Ascending aorta (tissue), 2 donors: ENCODE measurements at places on chromosomes 2 and 18. TPM values are rescaled to one million over a fixed set of nuclear protein-coding genes. Genes with fewer than 3 reads are reported as not detected.

Gene GPR45
- not detected for total RNA-seq

Gene TMEFF2
- total RNA-seq: not detected

Gene KCNE4
- total RNA-seq: 18.3 TPM

Gene NT5C1B
- not detected for total RNA-seq

Gene FIGN
- 4.3 TPM for total RNA-seq

Gene DCAF17
- 22.6 TPM for total RNA-seq

Gene SLC16A14
- 15.8 TPM for total RNA-seq

Gene CGREF1
- 3.5 TPM for total RNA-seq

DNA sequence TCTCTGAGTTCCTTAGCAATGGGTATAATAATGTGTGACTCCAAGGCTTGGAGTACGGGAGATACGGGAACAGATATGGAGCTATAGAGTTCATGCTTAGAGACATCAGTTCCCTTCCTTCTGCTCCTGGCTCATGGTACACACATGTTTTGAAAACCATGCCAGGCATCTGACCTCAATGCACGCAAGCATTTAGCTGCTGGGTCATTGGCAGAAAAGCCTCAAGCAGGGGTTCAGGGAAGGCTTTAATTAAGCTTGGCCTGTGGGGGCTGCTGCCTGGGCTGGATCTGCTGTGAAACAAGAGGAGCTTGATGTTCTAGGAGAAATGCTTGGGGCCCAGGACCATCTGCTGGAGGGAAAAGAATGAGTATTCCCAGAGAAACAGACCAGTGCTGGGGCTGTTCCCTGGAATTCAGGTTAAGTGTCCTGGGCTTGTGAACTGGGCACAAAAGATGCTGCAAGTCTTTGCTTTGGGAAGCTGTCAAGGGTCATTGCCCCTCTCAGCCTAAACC is 3.2 kb downstream of the ALLC start:
- no peak for DNase-seq
- no peaks in the 10 kb centered on the region for H3K4me1 ChIP-seq
- no peak overlapping the region for H3K27ac ChIP-seq
- H3K27me3 ChIP-seq: no peaks in the 10 kb centered on the region
- H3K4me3 ChIP-seq: no peak overlapping the region

DNA sequence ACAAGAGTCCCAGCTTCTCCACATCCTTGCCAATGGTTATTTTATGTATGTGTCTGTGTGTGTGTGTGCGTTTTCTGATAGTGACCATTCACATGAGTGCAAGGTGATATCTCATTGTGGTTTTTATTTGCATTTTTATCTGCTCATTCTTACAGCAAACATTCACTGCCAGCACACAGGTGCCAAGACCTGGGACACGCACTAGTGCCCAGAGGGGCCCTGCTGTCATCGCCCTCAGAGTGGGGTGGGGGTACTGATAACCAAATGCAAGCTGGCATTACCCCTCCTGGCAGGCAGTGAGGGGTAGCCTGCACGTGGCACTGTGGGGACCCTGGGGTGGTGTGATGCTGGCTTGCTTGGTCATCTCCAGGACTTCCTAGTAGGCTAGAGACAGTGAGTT is 285.4 kb downstream of the LPIN1 start:
- H3K4me1 ChIP-seq: no peaks in the 10 kb centered on the region
- no peak overlapping the region for H3K27ac ChIP-seq
- H3K4me3 ChIP-seq: no peak overlapping the region
- no peaks in the 10 kb centered on the region for H3K27me3 ChIP-seq

DNA sequence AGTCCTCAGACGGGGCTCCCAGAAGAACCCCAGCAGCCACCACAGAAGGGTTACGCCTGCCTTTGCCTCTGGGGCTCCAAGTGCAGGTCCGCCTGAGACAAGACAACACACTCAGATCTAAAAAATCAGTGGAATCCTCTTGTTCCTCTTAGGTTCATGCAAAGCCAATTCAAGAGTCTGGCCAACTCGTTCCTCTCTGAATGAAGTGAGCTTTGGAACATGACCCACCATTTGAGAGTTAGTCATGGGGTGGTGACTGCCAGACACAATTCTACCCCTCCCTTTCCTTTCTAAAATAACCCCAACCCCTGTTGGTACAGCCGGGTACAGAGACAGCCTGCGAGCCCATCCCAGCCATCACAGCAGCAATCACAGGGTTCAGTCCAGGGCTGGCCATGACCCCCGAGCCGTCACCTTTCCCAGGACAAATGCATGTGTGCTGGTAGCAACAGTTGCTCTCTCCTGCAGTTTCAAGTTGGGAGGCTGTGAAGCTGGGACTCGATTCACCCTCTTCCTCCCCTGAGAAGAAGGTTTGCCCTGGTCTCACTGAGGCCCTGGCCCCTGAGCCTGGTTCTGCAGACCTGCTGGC is 183.1 kb upstream of the SH3BP4 start:
- no peaks in the 10 kb centered on the region for H3K36me3 ChIP-seq
- no peak for DNase-seq
- H3K27ac ChIP-seq: no peak overlapping the region
- H3K4me3 ChIP-seq: no peak overlapping the region
- no peaks in the 10 kb centered on the region for H3K27me3 ChIP-seq

- H3K4me3 ChIP-seq: no peak overlapping the region
- no peak overlapping the region for H3K27ac ChIP-seq
- H3K4me1 ChIP-seq: no peaks in the 10 kb centered on the region
- H3K36me3 ChIP-seq: no peaks in the 10 kb centered on the region
- no peak for DNase-seq
Observed at GRCh38 chr2:238528953-238529781, 102.4 kb downstream of the ASB1 start.

GRCh38 chr2:190838492-190838910 is 42.1 kb upstream of the GLS start:
- no peak overlapping the region for H3K4me3 ChIP-seq
- no peaks in the 10 kb centered on the region for H3K36me3 ChIP-seq
- H3K27ac ChIP-seq: peak overlapping the region; percentile 65
- DNase-seq: no peak
- no peaks in the 10 kb centered on the region for H3K27me3 ChIP-seq

DNA sequence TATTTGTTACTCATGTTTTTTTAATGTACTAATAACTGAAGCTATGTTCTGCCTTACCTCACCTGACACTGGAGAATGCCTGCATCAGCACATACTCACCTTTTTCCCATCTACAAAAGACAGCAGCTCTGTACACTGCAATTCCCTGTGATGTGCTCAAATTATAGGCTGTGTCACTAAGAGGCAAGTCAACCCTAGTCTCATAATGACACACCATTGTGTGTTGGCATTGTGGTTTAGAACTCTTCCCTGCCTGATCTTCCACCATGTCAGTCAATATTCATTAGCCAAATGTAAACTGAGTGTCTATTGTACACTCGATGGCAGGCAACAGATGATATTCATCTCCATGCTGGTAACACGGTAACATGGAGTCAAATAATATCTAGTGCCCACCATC is 332.1 kb upstream of the TCF4 start:
- H3K36me3 ChIP-seq: no peaks in the 10 kb centered on the region
- no peak overlapping the region for H3K4me3 ChIP-seq
- no peak overlapping the region for H3K27ac ChIP-seq
- no peak for DNase-seq

DNA sequence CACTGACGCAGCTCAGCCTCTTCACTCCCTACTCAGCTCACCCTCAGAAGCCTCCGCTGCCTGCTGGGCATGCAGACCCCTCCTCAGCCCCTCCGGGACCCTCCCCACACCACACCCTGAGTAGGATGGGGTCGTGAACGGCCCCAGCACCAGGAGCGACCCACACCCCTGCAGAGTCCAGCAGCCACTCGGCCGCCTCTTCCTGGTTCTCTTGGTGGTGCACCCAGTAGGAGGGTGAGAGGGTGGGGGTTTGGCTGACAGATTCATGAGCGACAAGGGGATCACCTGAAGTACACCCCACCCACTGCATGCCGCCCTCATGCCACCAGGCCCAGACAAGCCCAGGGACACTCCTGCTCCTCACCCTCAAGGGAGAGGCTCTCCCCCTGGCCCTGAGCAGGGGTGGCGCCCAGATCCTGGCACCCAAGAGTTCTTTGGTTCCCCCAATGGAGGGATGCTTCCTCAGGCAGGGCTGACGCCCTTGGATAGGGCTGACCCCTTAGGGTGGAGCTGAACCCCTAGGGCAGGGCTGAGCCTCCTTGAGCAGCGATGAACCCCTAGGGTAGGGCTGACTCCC is 76.6 kb upstream of the GPC1 start:
- no peak for DNase-seq
- H3K27ac ChIP-seq: no peak overlapping the region
- no peak overlapping the region for H3K4me3 ChIP-seq

DNA sequence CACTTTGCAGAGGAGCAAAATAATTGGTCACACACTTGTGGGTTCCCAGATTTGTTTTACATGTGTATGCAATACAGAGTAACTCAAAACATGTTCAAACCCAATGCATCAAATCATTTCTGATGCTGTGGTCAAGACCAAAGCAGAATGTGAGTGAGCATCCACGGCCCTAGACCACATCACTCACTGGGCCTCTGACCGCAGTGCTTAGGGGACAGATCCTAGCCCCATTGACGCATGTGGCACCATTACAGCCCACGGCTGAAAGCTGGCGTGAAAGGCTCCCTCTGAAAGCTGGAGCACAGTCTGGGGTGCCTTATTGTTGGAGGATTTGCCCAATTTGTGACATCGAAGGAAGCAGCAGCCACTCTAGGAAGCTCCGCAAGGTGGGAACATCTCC is 498.8 kb upstream of the TCF4 start:
- no peak overlapping the region for H3K27ac ChIP-seq
- H3K27me3 ChIP-seq: no peaks in the 10 kb centered on the region
- DNase-seq: no peak
- no peak overlapping the region for H3K4me3 ChIP-seq
- no peaks in the 10 kb centered on the region for H3K36me3 ChIP-seq
- H3K4me1 ChIP-seq: no peaks in the 10 kb centered on the region

DNA sequence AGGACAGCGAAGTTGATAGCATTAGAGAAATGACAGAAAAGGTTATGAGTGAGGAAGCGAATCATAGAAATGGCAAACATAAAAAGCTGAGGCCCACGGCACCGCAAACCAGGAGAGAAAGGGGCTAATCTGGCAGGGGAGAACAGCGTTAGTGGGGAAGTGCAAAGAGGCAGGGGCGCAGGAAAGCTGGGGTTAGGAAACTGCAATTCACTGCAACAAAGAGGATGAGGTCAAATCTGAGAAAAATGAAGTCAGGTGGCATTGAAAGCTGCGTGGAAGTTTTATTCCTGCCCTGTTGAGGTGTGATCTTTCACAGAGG is 653 bp upstream of the ABI2 start:
- peak overlapping the region; percentile 86 for H3K4me3 ChIP-seq
- H3K36me3 ChIP-seq: no peaks in the 10 kb centered on the region
- H3K27me3 ChIP-seq: no peaks in the 10 kb centered on the region
- peak overlapping the region; percentile 87 for H3K27ac ChIP-seq

- H3K4me1 ChIP-seq: peaks cover 8% of the 10 kb centered on the region
- H3K27ac ChIP-seq: peak within 1 kb of the TSS; percentile 70
- peak; percentile 32 for DNase-seq
- no peaks in the 10 kb centered on the region for H3K36me3 ChIP-seq
- H3K27me3 ChIP-seq: no peaks in the 10 kb centered on the region
Observed at GRCh38 chr2:209423562-209424198, at the start of gene MAP2. MAP2 (plus strand) TSS chr2:209424047; CDS start chr2:209653171, 229,124 bp downstream.

DNA sequence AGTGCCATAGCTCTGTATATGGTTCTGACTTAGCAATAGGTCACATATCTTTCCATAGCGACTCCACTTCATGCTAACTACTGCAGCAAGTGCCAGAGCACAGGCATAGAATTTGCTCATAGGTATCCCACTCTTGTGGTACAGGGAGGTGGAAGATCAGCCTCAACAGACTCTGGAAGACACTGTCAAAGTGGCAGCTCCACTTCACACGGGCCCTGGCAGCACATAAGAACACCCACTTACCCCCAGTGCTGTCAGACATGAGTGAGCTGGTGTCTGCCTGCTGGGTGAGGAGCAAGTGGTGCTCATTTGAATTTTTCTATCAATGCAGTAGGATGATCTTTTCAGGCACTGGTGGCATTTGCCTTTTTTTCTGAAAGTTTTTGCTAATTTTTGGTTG is 48.6 kb downstream of the BCL2L11 start:
- no peaks in the 10 kb centered on the region for H3K36me3 ChIP-seq
- no peak for DNase-seq
- H3K4me3 ChIP-seq: no peak overlapping the region
- no peaks in the 10 kb centered on the region for H3K27me3 ChIP-seq
- no peak overlapping the region for H3K27ac ChIP-seq

DNA sequence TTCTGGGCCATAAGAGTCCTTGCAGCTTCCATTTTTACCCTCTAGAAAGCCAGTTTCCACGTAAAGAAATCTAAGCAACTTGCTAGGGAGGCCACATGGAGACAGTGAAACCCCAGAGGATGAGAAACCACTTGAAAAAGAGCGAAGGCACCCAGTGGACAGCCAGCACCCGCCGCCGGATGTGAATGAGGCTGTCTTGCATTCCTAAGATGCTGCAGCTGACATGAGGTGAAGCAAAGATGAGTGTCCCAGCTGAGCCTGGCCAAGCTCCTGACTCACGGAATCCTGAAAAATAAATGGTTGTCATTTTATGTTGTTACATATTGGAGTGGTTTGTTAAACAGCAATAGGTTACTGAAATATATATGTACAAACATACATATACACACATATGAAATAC is 65.9 kb upstream of the STPG4 start:
- no peaks in the 10 kb centered on the region for H3K27me3 ChIP-seq
- no peaks in the 10 kb centered on the region for H3K36me3 ChIP-seq
- no peak overlapping the region for H3K27ac ChIP-seq
- peaks cover 13% of the 10 kb centered on the region for H3K4me1 ChIP-seq

DNA sequence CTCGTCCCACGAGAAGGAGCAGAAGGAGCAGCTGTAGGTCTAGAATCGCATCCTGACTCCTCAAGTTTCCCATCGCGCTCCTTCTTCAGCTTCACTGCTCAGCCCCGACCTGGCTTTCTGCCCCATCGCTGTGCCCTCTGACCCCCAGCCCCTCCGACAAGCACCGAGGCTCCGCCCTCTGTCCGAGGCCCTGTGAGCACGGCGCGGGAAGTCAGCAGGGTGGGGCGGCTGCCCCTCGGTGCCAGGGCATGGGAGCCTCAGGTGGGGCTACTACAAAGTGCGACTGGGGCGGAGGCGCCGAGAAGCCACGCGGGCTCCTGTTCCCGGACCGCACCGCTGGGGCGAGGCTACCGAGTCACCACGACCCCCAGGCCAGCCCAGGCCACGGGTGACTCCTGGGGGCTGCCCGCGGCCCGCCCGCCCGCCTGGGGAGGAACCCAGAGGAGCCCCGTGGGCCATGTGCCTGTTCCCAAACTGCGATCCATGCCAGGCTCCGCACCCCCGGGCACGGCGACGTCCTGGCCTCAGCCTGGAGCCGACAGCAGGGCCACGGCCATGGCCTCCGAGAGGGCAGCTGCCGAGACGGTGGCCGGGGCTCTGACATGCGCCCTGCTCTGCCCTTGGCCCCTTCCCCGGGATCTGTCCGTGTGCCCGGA is 36.6 kb upstream of the ID2 start:
- no peak overlapping the region for H3K27ac ChIP-seq
- no peak overlapping the region for H3K4me3 ChIP-seq
- no peaks in the 10 kb centered on the region for H3K4me1 ChIP-seq
- no peak for DNase-seq
- no peaks in the 10 kb centered on the region for H3K27me3 ChIP-seq
